ENCODE measurements at places on chromosomes 4 and X.
A peak's percentile ranks its signal among the peaks of the same experiment; 100 is the strongest.

- no peak for DNase-seq
Observed at GRCh38 chrX:136546371-136546781, 14.4 kb downstream of the VGLL1 start.

GRCh38 chr4:35038845-35039244, 1205.5 kb downstream of the ARAP2 start:
- DNase-seq, result no peak

DNA sequence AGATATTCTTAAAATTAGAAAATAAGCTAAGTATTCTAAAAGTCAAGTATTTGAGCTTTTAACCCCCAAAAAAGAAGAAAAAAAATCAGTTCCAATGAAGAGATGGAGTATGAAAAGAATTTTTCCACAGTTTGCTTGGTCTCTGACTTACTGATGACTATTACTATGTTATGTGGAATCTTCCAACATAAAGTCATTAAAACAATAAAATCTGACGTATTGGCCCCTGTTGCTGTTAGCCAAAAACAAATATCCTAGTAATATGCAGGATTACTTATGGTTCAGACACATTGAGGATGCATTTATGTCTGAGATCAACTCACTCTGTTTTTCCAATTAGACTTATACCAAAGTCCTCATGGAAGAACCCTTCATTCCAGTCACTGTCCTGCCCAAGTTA, 517.2 kb upstream of the ADGRL3 start:
- DNase-seq, result no peak

GRCh38 chr4:166315721-166316467, 442.9 kb downstream of the TLL1 start:
- no peak for DNase-seq

DNA sequence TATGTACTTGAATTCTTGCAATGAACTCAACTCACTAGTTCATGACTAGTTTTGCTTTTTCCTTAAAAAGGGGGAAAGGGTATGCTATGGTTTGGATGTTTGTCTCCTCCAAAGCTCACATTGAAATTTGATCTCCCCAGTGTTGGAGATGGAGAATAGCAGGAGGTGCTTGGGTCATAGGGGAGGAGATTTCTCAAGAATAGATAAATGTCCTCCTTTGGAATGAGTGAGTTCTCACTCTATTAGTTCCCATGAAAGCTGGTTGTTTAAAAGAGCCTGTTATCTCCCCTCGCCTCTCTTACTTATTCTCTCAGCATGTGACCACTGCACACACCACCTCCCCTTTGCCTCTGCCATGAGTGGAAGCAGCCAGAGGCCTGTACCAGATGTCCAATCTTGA, 109.4 kb upstream of the INTU start:
- no peak for DNase-seq

GRCh38 chr4:139815778-139816601, 150.4 kb downstream of the MGST2 start:
- DNase-seq, result peak; percentile 72

GRCh38 chr4:98745366-98745765, 87.0 kb upstream of the TSPAN5 start:
- DNase-seq, result no peak

DNA sequence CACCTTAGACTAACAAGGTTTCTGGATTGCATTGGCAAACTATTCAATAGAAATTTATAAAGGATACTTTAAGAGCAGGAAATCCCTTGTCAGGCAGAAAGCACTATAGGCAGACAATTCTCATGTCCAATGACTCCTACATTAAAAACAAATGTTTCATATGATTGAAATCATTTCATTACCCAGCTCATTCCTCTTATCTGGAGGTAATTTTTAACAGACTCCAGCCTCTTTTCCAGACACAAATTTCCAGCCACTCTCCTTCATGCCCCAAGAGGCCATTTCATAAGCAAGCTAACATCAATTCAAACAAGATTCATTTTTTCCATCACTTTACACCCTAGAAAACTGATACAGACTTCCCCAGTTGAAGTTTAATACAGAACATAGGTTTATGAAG, 495.1 kb upstream of the FRG1 start:
- no peak for DNase-seq

DNA sequence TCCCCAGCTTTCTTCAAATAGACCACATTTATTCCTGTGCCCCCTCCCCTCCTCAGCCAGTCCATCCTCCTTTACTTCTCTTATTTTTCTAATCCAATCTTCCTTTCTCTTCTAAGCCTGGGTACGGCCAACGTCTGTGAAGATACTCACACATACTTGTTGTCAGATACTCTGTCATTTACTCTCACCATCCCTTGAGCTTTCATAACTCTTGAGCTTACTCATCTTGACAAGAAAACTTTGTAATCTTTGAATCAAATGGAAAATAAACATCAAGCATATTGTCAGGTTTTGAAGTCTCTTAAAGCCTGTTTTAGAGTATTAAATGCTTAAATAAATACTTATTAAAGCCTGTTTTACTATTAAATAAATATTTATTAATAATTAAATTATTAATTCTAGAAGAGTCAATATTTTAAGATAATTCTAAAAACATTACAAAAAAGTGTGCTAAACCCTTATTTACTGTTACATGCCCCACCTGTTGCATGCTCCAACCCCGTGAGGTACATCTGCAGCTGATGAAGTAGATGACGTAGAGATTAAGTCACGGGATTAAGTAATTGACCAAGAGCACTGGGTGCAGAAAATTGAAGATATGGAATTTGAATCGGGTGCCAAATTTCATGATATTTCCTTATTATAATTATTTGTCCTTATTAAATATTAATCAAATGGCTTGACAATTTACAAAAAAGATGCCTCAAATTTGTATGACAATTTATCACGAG, 1.5 kb upstream of the TRIML2 start:
- DNase-seq, result no peak

DNA sequence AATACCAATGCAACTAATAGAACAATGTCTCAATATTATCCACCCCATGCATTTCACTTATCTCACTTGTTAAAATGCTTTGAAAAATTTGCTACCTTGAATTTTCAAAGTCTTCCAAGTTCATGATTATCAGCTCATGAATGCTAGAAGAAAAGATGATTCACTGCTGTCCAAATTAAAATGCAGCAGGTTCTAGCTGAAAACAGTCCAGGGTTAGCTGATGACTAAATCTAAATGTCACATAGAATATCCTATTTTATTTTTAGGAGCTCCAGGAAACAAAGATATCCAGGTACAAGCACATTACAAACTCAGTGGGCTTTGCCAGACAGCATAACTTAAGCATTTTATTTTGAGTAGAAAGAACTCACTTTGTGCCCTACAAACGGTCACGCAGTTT, 38.0 kb upstream of the SPARCL1 start:
- DNase-seq, result no peak

- no peak for DNase-seq
Observed at GRCh38 chr4:104616401-104616820, 121.7 kb upstream of the CXXC4 start.

- DNase-seq, result peak; percentile 10
Observed at GRCh38 chrX:148552775-148553174, 52.4 kb downstream of the AFF2 start.

DNA sequence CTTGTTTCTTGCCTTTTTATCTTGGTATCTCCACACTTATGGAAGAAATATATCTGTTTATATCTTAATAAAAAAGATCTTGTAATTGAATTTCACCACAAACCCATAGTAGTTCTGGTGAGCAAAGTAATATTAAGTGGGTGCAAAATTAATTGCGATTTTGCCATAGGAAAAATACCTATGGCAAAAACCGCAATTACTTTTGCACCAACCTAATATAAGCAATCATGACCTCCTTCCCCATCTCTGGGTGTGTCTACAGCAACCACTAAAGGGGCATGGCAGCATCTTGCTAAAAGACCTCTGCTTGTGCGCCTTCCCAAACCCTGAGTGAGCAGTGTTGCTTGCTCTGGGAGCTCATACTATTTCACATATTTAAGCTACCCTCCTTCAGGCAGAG, 124.2 kb upstream of the GUCY1A1 start:
- no peak for DNase-seq

GRCh38 chrX:135185795-135186443, 14.7 kb upstream of the CT55 start:
- peak; percentile 58 for DNase-seq

DNA sequence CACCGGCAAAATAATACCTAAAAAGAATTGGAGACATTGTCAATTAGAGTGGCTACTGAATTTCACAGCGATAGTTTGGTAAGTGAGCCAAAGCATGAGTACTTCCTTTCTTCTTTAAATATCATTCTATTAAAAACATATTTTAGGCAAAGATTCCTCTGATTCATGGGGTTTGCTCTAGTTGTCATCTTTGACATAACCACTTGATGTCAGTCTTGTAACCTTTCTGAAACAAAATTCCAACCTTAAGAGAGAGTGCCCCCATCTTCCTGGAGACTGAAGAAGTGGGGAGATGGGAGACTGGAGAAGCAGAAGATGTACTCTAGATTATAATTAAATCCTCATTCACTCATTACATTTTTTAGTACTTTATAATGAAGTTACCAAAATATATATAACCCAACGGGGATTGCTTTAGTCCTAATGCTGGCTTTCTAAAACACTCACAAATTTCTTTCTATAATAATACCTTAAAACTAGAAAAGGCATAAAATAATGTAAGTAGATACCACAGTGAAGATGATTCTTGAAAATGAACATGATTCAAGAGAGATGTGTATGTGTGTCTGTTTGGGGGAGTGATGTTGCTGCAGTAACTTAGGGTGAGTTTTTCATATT, 96.4 kb downstream of the EMCN start:
- DNase-seq, result no peak

GRCh38 chr4:98151145-98151924, 8.1 kb upstream of the STPG2 start:
- no peak for DNase-seq

DNA sequence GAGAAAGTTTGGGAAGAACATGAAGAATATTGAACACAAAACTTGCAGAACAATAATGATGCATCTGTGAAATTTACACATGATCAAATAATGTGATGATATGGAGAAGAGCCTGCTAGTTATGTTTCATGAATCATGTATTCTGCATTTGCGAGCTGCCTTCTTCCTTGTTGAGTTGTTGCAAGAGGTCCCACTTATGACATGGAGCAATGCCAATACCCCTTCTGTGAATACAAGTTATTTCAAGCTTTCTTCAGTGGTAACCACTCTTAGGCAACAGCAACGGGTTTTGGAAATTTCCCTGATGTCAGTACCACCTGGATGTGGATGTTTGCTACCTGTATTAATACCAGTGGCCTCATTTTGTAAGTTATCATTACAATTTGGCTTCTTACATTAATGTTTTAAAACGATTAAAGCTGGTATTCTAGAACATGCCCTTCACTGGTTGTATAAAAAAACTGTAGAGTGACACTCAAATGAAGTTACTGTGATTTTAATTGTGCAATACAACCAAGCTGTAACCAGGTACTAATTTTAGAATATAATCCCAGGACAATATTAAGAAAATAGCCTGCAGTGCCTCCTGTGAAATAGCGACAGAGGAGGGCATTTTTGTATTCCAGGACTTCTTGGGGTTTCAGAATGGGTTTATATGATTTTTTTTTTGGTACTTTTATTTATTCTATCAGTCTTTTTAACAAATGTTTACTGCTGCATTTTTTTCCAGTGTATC, 25.3 kb downstream of the IQCM start:
- no peak for DNase-seq

DNA sequence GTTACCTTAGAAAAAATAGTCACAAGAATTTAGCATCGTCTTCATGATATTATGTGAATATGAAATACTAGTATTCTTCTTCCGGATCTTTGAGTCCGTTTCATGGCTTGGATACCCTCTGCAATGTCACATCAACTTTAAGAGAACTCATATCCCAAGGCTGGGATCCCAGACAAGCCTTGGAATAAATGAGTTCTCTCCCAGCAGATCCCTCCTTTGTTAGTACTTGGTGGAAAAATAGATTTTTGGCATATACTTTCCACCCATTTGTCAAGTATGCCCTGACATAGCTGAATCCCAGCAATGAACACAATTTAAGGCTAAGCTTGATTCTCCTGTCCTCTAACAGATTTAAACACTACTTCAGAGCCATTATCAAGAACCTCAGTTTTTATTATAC, 144.5 kb downstream of the PPARGC1A start:
- no peak for DNase-seq

DNA sequence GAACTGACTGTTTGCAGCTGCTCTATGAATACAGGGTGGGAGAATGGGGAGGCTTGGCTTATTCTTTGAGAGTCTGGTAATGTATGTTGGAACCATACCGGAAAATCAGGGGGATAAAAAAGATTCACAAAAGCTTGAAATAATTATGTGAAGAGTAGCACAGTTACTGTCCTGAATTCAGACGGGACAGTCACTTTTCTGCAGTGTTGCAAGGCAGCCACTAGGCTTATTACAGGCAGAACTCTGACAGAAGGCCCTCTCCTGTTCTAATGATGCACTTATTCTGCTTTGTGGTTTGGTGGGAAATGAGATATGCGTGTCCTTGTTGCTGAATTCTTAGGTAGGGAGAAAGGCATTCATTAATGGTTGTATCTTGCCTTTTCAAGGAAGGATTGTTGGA, 37.2 kb downstream of the GUCY1B1 start:
- no peak for DNase-seq
